ENCODE measurements at places on chromosomes 2 and 18.

DNA sequence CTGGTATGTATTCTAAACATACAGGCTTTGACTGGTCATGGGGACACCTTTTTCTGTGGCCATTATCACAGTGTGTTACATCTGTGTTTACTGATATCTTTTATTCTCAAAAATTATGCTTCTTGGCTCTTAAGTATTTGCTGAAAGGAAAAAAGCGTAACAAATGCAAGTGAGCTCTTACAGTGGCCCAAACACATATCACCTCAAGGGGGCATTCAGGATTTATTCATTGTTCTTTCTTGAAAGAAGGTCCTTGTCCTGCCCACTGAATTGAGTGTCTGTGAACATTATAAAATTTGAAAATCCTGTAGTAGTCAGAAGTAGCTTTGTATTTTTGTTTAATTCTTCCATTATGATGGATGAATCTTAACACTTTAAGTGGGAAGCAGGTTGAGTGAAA lies 454.5 kb downstream of the XIRP2 start:
- no peak for DNase-seq

DNA sequence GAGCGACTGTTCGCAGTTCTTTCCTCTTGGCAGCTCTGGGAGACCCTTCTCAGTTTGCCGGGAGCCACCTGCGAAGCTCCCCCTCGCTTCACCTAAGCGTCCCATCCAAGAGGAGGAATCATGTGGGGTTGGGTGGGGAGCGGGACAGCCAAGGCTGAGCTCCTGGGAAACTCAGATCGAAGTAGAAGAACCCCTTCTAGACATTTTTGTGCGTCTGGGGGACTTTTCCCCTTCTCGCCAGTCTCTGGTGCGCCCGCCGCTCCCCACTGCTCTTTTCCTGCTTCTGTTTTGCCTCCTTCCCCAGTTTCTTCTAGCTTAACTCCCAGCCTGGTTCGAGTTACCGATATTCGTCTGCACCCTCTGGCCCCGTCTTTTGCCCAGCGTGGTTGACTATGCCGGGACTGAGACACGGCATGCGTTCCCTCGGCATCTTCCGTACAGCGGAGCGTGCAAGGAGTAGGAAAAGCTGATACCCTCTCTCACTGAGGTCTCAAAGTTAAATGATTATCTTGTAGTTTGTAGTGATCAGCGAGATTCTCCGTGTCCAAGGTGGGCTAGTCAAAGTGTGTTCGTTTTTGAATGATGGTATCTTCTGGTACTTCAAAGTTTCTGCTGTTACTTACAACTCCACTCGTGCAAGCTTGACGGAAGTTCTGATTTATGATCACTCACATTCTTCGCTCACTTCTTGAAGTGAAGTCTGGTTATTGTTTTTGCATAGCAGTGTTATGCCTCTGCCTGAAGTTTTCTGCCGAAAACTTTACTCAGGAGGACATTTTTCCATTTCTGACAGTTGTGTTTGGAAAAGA lies 664 bp downstream of the CAMKMT start:
- DNase-seq: peak; percentile 82

- DNase-seq: no peak
These were observed 8.0 kb upstream of the PDIA6 start for GRCh38 chr2:10820562-10820961.

- DNase-seq: no peak
These were observed 879 bp upstream of the EPAS1 start for GRCh38 chr2:46296216-46296839.

- no peak for DNase-seq
These were observed 107.2 kb upstream of the MYO3B start for GRCh38 chr2:170070778-170071177.

DNA sequence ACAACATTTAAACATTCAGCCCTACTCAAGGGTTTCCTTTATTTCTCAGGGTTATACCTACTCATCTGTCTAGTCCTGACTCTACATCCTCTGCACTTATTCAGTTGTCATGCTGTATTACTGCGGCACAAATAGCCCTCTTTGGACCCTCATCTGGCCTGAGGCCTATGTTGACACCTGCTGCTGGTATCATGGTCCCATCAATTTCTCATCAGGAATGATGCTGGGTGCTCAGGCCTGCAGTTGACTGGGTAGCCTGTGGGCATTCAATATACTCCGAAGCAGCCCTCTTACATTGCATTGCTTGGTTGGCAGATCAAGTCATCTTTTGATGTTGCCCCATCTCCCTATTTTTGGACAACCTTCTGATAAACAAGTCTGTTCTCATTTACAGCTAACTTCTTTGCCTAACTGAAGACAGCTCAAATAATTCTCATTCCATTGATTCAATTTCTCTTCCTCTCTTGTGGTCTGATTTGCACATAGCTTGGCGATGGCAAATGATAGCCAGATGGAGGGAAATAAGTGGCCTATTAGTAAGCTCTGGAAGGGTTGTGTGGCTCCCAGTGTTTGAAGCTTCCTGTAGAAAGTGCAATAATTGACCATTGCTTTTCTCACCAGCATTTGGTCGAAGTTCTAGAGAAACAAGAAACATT lies 19.1 kb upstream of the MC4R start:
- peak; percentile 25 for DNase-seq

DNA sequence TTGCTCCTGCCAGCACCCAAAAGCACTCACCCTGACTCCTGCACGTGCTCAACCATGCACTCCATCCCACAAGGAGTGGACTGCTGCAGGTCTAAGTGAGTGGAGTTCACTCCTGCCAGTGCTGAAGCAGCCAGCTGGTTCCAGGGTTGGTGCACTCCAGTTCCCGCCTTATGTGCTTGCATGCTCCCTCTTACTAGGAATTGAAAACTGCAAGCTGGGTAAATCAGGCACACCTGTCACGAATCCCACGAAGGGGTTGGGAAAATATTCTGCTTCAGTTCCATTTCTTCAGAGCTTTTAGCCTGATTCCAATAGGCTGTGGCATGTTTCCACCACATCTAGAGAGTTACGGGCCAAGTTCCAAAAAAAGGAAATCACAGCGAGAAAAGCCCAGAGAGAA lies 1365.5 kb upstream of the CHAC2 start:
- DNase-seq: no peak

DNA sequence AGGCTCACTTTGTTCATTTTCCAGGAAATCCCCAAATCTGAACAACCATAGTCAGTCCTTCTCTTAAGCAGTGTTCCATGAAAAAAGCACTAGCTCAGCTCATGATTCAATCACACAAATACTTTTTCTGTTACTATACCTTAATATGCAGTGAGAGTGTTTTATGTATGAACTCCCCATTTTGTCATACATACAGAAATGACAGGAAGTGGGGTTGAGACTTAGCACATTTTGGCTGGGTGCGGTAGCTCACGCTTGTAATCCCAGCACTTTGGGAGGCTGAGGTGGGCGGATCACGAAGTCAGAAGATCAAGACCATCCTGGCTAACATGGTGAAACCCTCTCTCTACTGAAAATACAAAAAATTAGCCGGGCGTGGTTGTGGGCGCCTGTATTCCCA lies 55.2 kb upstream of the DTNB start:
- DNase-seq: no peak

DNA sequence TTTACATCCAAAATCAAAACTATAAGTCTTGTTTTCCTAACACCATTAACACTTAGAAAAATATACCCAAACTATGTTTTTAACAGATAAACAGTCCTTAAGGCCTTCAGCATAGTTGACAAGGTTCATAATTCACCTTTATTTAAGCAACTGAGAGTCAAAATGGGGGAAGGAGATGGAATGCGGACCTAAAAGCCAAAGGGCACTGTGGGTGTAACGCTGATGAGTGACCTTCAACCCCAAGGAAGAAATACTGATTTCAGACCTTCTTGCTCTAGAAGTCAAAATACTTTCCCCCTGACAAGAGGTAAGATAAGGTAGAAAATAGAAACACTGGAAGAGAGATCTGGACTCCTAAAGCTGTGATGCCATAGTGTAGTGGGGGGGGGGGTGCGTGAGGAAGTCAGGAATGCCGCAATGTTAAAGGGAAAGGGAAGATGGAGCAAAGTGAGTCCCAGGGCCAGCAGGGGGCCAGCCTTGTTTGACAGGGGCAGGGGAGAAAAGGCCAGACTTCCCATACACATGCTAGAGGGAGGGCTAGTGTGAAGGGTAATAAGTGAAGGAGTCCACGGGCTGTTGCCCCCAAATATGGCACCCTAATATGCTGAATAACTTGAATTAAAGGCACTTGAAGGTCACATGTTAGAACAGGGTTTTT lies 31.4 kb downstream of the CCDC93 start:
- no peak for DNase-seq

DNA sequence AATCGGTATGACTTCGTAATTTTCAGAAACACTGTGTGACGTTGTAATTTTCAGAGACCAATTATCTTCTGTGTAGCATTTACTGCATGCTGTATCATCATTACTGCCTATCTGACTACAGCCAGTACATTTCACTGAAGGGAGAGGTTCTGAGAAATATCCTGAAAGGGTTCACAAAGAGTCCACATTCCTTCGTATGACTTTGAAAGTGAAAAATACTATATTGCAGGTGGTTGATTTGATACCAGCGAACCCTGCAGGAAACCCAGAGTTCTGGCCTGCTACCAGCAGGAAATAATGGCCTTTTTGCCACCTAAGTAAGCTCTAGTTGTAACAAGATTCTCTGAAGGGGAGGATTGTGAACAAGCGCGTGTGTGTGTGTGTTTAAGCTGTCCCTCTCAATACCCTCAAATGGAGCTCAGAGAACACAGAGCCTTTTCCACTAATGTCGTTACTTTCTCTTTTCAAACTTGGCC lies 155.5 kb downstream of the ARHGAP28 start:
- peak; percentile 48 for DNase-seq

- peak; percentile 54 for DNase-seq
These were observed 127.4 kb downstream of the DPP4 start for GRCh38 chr2:161946489-161947107.

DNA sequence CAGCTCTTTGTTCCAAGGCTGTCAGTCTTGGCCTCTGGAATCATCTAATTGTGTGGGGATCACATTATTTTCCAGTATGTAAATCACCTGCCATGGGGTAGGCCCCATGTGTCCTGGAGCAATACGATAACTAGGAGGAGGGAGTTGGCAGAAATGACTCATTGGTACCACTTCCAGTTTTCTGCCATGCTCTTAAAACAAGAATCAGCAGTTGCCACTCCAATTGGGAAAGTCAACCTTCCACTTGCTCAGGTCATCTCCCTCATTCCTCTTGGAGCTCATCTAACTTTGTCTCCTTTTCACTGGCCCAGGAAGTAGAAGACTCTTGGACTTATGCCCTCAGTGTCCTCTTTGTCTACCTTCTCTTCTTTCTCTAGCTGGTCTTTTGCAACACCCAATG lies 487.0 kb downstream of the SLC4A3 start:
- no peak for DNase-seq

DNA sequence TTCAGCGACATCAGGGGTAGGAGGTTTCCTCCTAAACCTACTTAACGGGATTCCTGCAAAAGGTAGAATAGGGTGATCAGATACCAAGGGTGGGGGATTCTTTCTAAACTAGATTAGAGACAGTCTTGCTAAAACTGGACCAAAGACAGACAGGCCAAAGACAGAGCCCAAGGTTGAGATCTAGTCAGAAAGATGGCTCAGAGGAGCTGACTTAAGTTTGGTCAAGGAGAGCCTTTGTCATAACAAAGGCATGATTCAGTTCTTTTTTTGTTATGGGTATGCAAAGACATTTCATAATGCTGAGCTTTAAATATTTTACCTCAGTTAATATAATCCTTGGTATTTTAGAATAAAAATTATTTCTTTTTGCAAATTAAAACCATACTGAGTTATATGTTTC lies 17.8 kb upstream of the GPR75 start:
- peak; percentile 17 for DNase-seq

DNA sequence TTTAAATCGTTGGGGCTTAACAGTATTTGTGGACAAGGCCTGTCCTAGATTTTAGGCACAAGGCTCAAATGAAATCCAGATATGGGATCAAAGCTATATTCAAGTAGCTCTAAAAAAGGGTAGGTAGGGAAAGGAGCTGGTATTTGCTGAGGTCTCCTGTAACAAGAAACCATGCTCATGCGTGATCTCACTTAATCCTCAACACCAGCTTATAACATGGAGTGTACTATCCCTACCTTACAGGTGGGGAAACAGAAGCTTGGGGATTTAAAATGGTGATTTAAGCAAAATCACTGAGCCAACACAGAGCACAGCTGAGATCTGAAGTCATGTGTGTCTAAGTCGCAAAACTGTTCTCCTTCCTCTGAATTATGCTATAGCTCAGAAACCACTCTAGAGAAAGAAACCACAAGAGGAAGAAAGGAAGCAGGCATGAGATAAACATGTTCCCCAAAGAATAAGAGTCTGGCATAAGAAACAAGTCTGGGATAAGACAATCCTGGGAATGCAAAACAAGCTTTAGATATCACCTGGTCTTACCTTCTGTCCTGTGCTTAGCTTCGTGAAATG lies 43.1 kb downstream of the CYRIA start:
- no peak for DNase-seq

DNA sequence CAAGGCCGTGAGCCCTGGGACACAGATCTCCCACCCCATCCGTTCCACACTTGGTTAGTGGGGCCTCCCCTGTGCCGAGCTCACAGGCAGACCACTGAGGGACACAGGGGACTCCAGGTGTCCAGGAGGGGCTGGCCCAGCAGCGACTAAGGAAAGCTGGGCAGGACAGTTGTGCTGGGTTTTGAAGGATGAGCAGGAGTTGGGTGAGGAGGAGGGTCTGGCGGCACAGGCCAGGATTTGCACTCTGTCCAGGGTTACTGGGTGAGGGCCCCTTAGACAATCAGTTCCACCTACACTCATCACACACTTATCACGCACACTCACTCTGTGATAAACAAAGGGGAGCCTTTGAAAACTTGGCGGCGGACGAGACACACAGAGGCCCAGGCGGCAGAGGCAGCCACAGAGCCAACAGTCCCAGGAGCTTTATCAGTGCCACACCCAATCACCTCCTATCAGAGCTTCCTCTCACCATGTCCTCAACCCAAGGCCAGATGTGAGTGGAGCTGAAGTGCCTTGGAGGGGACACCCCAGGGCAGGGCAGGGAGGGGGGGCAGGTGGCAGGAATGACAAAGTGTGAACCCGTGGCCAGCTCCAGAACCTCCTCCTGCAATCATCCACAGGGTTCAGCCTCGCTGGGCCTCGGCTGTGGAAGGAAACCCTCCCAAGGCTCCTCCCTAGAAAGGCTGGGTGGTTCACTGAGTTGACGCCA lies 26.6 kb downstream of the BIN1 start:
- DNase-seq: no peak

- DNase-seq: peak; percentile 84
These were observed 154.2 kb upstream of the CCDC195 start for GRCh38 chr2:224870341-224870740.

DNA sequence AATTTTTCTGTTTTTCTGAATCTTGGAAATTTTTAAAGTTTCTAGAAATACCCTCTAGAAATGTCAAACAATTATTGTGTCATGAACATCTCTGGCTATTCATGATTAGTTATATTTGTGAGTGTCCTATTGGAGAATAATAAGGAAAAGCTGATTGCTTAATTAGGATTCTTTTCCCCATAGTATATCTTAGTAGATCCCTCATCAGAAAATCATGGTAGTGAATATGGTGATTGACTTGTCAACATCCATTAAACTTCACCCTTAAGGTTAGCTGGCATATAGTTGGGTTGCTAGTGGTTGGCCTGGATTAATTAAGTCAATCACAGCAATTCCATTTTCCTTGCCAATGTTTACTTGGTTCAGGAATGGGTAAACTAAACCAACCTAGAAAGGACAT lies 18.7 kb upstream of the NABP1 start:
- no peak for DNase-seq

- peak; percentile 71 for DNase-seq
These were observed 42.4 kb upstream of the MTIF2 start for GRCh38 chr2:55311444-55311870.
